ENCODE measurements at places on chromosomes 3 and 15.
A peak's percentile ranks its signal among the peaks of the same experiment; 100 is the strongest.

DNA sequence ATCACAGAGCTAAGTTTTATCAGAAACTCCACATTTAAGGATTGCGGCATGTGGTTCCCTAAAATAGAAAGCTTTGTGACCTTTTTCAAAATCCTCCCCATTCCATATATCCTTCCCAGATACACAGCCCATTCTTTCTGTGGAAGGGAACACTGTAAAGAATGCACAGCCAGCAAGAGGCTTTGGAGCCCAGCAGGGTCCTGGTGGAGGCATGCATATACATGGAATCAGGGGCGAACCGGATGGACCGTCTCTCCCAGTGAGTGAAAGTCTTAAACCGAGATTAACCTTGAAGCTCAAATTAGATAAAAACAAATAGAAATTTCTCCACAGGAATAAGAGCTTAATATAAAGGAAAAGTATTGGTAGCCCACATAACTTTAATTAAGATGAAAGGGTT, 436.2 kb upstream of the MDFIC2 start:
- DNase-seq: no peak

DNA sequence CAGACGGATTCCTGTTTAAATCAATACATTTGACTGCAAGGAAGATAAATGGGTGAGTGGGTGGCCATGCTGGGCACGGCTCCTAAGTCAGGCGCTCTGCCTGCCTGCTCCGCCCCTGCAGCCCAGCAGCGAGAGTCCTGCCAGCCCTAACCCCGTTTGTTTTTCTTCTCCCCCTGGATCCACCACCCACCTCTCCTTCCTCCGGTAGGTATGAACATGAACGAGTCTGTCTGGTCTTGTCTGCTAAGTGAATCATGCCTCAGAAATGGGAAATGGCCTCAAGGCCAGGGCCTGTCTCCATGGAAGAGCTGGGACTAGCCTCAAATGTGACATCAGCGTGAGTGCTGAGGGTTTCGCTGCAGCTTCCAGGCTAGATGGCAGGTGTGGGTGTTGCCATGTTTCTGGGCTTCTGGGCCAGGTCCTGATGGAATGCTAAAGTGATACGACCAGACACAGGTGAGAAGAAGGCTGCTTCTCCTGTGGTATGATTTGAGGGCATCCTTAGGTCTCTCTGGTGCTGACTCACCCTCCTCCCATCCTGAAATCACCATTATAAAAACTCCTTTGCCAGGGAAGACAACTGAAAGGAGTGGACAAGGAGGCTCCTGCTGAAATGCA, 5.6 kb upstream of the FEM1B start:
- peak; percentile 27 for DNase-seq

DNA sequence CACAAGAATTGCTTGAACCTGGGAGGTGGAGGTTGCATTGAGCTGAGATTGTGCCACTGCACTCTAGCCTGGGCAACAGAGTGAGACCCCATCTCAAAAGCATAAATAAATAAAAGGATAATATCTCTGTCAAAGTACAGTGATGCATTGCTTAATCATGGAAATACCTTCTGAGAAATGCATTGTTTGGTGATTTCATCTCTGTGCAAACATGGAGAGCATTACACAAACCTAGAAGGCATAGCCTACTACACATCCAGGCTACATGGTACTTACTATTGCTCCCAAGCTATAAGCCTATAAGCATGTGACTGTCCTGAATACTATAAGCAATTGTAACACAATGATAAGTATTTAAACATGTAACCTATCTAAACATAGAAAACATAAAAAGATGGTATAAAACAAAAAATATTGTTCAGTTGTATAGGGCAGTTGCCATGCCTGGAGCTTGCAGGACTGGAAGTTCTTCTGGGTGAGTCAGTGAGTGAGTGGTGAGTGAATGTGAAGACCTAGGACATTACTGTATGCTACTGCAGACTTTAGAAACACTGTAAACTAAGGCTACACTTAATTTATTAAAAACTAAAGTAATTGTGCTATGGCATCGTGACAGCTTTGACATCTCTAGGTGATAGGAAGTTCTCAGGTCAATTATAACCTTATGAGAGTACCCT, 93.6 kb upstream of the SNRPN start:
- DNase-seq: no peak

GRCh38 chr15:89211678-89212170, 9.7 kb downstream of the RLBP1 start:
- no peak for DNase-seq

DNA sequence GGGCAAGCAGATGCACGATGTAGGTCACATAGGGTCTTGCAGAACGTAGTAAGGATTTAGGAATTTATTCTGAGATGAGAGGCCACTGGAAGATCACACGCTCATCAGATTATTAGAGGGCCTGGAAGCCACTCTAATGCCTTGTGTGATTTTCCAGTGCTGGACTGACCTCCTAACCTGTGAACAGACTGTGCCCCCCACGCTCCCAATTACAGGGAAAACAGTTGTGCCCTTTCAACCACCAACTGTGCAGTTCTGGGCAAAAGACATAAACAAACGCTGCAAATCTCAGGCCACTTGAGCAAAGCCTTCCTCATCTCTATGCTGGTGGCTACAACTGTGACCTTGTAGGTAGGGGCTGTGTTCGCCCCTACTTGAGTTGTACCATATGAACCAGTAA, 48.2 kb upstream of the BOC start:
- peak; percentile 62 for DNase-seq

- peak; percentile 58 for DNase-seq
Observed at GRCh38 chr3:123337948-123338619, 110.8 kb downstream of the ADCY5 start.

DNA sequence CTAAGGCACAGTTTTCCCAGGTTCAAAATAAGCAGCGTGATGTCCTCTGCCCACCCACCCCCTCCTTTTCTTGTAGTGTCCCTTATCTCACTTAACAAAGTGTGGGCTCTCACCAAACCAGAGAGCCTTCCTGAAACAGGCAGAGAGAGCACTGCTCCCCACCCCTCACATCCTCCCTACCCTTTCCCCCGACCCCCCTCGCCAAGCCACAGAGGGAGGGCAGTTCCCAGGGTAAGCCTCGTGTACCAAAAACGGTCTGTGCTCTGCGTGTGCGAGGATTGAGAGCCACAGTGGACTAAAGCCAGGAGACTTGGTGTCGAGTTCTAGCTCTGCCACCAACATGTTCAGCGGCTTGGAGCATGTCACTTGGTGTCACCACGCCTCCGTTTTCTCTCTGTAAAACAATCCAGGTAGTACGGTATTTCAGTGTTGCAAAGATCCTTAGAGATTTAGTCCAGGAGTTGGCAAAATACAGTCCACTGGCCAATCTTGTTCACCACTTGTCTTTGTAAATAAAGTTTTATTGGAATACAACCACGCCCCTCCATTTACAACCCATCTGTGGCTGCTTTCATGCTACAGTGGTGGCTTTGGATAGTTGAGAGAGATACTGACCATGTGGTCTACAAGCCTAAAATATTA, 249.9 kb downstream of the OPA1 start:
- no peak for DNase-seq

- DNase-seq: no peak
Observed at GRCh38 chr15:42954291-42954690, 33.7 kb upstream of the TTBK2 start.

DNA sequence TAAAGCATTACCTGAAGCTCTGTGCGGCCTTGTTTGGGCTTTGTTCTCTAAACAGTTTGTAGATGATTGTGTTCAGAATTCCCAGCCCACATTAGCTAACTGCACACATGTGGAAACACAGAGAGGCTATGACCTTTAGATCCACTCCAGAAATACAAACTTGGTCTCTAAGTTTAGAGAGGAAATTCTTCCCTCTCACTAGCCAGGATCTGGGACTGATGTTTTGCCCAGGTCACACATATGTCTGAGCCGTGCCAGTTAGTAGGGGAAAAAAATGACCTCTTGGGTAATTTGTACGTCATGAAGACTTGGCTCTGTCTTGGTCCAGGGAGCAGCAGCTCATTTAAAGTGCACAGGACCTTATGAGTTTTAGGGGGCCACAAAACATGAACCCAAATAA, 223.1 kb downstream of the RBMS3 start:
- no peak for DNase-seq

DNA sequence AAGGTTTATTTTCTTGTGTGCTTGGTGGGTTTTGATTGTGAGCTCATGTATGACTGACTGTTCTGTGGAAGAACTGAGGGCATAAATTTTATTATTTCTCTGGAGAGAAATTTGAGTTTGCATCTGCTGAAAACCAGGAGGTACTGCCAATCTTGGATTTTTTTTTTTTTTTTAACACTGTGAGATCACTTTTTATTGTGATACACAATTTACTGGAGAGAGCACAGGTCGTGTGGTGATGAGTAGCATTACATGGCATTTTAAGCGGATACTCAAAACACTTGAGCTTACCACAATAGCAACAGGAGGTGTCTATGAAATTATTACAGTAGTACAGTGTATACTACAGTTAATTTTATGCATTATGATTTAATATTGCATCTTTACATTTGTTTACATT, 237.4 kb downstream of the MFSD1 start:
- DNase-seq: no peak

GRCh38 chr3:13072239-13072599, 1.0 kb downstream of the IQSEC1 start:
- DNase-seq: peak; percentile 76

GRCh38 chr3:54863366-54863765, 64.5 kb downstream of the LRTM1 start:
- DNase-seq: no peak

DNA sequence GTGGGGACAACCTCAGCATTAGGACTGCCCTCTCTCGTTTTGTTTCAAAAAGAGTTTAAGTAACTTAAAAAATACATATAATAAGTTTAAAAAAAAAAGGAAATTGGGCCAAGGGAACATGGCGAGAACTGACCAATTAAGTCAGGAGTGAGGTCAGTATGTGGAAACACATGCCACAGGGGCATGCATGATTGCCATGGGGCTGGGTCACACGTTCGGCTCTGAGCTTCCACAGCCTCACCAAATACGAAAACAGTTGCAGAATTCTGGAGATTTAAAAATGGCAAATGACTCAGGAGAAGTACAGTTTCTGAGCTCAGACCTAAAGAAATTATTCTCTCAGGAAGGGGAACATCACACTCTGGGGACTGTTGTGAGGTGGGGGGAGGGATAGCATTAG, 24.1 kb downstream of the PDE8A start:
- no peak for DNase-seq

DNA sequence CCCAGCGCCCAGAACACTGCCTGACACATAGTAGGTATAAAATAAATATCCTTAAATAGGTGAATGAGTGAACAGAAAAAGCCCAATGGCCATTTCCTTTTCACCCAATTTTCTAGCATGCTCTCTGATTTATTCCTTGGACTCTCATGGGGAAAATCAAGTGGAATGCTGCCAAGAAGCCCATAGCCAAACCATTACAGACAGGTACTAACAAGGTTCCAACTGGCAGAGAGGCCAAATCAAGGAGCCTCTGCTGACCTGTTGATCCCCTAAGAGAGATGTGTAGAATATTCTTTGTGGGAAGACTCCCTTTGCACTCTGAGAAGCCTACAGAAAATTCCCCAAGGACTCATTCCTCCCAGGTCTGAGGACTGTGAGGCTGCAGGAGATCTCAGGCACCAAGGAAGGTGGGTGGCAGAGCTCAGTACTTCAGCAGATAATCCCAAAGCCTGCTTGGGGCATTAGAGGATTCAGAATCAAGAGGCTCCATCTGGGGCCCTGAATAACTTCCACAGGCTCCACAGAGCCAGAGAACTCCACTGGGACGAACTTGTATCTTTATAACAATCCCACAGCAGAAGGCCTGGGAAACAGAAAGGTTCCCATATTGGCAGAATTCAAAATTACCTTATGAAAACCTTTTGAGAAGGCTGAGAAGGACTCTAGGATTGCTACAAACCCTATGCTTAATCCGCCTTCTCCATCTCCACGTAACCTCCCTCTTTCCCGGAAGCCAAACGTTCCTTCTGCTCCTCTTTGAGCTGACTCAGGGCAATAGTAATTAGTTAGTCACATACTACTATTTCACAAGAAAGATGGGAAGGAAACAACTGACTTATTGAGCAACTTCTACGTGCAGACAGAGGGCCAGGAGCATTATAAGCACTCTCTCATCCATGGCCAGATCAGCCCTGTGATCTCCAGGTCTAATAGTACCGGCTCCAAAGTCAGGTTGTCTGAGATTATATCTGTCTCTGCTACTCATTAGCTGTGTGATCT, 34.5 kb downstream of the PRICKLE2 start:
- no peak for DNase-seq

DNA sequence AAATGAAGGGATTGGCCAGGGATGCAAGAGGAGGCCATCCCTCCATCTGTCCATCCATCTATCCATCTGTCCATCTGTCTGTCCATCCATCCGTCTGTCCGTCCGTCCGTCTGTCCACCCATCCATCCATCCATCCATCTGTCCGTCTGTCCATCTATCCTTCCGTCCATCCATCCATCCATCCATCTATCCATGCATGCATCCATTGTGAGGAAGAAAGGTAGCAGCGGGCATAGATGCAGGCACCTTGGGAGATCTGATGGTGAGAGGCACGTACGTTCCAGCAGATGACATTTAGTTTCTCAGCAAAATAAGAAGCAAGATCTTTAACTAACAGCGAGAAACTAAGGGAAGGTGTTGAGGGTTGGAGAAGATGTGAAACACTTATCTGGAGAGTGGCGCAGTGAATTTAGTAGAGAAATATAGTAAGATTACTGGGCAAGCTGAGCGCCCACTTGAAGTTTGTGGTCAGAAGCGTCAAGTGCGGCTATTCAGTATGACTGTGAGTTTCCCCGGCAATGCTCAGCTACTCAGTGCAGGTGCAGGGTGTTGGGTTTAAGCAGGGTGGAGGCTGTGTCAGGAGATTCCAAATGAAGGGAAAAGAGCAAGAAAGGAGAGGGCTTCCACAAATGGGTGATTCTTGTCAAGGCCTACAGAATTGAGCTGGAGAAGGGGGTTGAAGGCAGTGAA, 22.4 kb upstream of the SRP14 start:
- DNase-seq: no peak

DNA sequence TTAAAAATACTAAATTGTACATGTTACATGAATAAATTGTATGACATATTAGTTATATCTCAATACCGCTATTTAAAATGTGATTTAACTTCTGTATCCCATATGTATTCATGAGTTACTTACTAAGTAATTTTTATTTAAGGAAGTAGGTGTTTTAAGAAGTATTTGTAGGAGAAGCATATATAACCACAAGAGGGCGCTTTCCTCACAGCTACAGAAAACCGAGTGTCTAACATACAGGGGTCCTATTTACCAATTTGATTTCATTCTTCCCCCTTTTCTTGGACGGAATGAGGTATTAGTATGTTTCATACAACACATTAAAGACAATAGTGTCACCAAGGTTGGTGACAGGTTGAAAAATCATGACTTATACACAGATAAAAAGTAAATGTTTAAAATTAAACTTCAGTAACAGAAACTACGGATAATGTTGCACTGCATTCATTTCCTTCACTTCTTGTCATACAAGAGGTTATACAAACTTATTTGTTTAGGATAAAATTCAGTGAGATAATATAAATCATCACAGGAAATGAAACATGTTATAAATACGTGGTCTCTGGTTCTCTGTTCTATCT, 253.6 kb downstream of the MAGI1 start:
- peak; percentile 55 for DNase-seq

- DNase-seq: no peak
Observed at GRCh38 chr3:3280396-3280795, 100.9 kb upstream of the CRBN start.

GRCh38 chr3:20700714-20701113, 514.7 kb upstream of the SGO1 start:
- peak; percentile 18 for DNase-seq

Data from NCI-H69 (cell line).